CD4-positive, alpha-beta memory T cell (primary cell): ENCODE measurements at places on chromosomes 12 and 14. TPM values are rescaled to one million over a fixed set of nuclear protein-coding genes. Genes with fewer than 3 reads are reported as not detected.

DNA sequence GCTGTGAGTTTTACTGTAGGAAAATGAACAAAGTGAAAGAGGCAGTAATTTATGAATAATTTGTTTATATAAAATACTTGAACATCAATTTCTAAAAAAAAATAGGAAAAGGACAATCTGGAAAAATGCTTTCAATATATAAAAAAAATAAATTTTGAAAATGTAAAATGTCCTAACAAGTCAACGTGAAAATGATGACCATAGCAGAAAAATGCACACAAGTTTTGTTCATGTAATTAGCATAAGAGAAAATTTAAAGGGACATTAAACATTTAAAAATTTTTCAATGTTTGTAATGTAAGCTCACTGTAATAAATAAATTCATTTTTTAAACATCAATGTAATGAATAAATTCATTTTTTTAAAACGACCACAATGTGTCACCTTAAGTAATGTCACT, 214.8 kb upstream of the ATXN7L3B start:
- DNase-seq: no peak

The TAC3 gene
- total RNA-seq: not detected

DNA sequence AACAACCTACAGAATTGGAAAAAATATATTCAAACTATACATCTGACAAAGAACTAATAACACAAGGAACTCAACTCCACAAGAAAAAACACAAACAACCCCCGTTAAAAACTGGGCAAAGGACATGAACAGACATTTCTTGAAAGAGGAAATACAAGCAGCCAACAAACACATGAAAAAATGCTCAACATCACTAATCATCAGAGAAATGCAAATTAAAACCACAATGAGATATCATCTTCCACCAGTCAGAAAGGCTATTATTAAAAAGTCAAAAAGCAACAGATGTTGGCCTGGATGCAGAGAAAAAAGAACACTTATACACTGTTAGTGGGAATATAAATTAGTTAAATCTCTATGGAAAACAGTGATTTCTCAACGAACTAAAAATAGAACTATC, 82.6 kb upstream of the CCDC91 start:
- peak; percentile 2 for DNase-seq

GRCh38 chr14:33039311-33039710, 100.6 kb downstream of the NPAS3 start:
- DNase-seq: no peak

The TRPV4 gene
- total RNA-seq: 0.17 TPM

GRCh38 chr12:1205512-1206060, 214.6 kb downstream of the ERC1 start:
- no peak for DNase-seq
